ENCODE measurements at places on chromosomes 2 and 18.

- no peak for DNase-seq
Measured at GRCh38 chr18:23198217-23198845, 63.0 kb downstream of the CABLES1 start.

DNA sequence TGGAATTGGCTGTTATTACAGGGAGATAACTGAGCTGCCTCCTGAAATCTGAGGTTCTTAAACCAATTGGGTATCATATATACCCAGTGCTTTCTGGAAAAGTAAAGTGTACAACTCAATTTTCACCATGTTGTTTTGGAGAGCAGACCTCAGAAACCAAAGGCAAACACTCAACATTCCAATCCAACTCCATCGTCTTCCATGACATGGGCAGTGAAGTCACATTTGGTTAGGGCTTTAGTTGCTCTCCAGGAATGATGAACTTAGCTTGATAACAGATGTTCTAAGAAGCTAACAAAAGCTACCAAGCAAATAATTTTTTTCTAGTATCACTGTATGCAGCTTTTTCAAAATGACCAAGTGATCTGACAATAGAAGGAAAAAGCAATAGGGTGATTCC lies 107.0 kb upstream of the SLC35G4 start:
- DNase-seq = no peak

DNA sequence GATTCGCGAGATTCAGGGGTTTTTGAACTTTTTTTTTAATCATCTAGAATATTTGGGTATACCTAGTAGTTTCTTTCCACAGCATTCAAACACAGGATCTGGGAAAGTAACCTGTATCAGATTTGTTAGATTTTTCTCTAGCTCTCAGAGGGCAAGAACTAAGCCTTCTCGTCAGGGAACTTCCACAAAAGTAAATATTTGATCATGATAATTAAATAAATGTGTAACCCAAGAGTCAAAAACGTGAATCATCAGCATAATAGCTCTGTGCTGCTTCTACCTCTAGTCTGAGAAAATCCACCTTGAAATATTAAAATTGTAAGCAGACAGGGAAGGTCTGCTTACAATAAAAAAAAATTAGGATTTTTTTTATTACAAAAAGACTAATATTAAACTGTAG lies 225.7 kb upstream of the SPOPL start:
- DNase-seq = no peak

- no peak for DNase-seq
Measured at GRCh38 chr2:196515608-196516007, 123.9 kb upstream of the CCDC150 start.

- DNase-seq = no peak
Measured at GRCh38 chr2:208179028-208179609, 10.7 kb downstream of the C2orf80 start.

DNA sequence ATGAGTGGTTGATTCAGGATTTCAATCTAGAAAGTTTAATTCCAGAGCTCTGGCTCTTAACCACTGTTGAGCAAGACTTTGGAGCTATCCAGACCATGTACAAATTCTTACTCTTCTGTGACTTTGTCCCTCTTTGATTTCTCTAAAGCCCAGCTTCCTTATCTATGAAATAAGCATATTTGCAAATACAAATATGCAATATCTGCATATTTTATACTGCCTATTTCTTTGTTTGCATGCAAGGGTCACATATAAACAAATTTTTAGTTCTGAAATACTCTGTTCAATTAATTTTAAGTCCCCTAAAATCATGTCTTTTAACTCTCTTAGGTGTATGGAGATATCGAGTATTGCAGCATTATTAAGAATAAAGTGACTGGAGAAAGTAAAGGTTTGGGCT lies 5.5 kb downstream of the RBM45 start:
- DNase-seq = no peak

All from heart left ventricle (tissue), 16 donors.